HepG2 (cell line): ENCODE measurements at places on chromosomes 16 and 17. TPM values are rescaled to one million over a fixed set of nuclear protein-coding genes. Genes with fewer than 3 reads are reported as not detected.

- no peaks in the 10 kb centered on the region for H3K36me3 ChIP-seq
- H3K27ac ChIP-seq = no peak overlapping the region
- H3K4me1 ChIP-seq = no peaks in the 10 kb centered on the region
- DNase-seq = no peak
- peaks cover 30% of the 10 kb centered on the region; the same call in 1 of the 3 replicates for H3K27me3 ChIP-seq
These were observed 52.2 kb downstream of the TRARG1 start for GRCh38 chr17:1331708-1332107.

The MYH8 gene
- not detected in 2 replicates for total RNA-seq

DNA sequence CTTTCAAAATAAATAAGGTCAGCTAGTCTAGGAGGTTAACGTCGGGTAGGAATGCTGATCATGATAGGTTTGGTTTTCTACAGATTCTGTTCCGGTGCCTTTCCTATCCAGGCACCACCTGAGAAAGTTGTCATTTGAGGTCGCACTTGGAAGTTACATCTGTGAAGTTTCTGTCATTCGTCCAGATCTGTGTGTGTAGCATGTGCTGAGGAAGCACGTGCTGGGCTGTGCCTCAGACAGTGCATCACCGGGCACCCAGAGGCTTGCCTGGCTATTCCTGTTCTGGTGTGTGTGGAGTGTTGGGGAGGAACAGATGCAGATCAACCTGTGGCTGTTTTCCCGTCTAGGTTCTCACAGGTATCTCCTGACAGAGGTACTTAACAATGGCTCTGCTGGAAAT, 42.6 kb downstream of the DNAJA2 start:
- H3K27ac ChIP-seq = no peak overlapping the region
- peaks cover 10% of the 10 kb centered on the region for H3K4me1 ChIP-seq
- H3K36me3 ChIP-seq = peaks cover 35% of the 10 kb centered on the region
- no peak overlapping the region for H3K4me3 ChIP-seq

- no peaks in the 10 kb centered on the region for H3K4me1 ChIP-seq
- H3K4me3 ChIP-seq = no peak overlapping the region
- H3K27ac ChIP-seq = no peak overlapping the region
These were observed 192.6 kb upstream of the RPL38 start for GRCh38 chr17:74010903-74011302.

GRCh38 chr17:32116937-32117336, 25.4 kb upstream of the RHOT1 start:
- peaks cover 2% of the 10 kb centered on the region for H3K4me1 ChIP-seq
- H3K4me3 ChIP-seq = no peak overlapping the region
- peaks cover under 1% of the 10 kb centered on the region; the same call in 1 of the 3 replicates for H3K27me3 ChIP-seq
- DNase-seq = no peak
- no peaks in the 10 kb centered on the region for H3K36me3 ChIP-seq

The DPEP2 gene
- total RNA-seq = not detected in 2 replicates

DNA sequence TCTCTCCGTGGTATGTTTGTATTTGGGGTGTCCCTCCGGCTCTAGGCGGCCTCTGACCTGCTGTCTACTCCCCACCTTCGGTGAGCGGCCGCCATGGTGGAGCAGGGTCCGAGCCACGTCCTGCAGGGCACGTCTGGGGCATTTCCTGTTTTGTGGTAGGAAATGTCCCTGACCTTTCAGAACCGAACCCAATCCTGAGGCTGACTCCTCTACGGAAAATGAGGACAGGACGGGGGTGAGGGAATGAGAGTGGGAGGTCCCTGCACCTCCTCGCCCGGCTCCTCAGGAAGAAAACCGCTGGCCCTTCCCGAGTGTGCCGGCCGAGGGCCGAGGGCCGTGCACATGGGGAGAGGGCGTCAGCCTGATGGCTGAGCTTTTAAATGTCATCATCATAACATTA, 45.8 kb downstream of the WDR45B start:
- H3K4me1 ChIP-seq = peaks cover 14% of the 10 kb centered on the region
- no peak overlapping the region for H3K4me3 ChIP-seq
- DNase-seq = no peak
- no peaks in the 10 kb centered on the region for H3K27me3 ChIP-seq
- H3K27ac ChIP-seq = no peak overlapping the region
